Hematopoietic multipotent progenitor cell treated with erythropoietin and hydrocortisone succinate and interleukin-3 and kit ligand, for 17 days (in vitro differentiated cells): ENCODE measurements at places on chromosomes 6 and 20.

DNA sequence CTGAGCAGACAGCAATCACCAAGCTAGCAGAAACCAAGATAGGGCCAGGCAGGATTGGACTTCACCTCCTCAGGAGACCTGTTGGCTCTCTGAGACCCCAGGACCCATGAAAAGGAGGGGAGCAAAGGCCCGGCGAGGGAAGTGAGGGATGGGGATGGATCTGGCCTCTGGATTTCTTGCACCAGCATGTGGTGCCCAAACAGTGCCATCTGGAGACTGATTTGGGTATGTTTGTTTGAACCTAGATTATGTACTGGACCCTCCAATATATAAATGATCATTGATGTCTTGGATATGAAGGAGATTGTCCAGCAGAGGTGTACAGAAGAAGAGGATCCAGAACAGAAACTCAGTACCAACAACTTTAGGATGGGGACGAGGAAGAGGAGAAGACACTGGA lies 83.4 kb upstream of the LY86 start:
- no peak for DNase-seq

DNA sequence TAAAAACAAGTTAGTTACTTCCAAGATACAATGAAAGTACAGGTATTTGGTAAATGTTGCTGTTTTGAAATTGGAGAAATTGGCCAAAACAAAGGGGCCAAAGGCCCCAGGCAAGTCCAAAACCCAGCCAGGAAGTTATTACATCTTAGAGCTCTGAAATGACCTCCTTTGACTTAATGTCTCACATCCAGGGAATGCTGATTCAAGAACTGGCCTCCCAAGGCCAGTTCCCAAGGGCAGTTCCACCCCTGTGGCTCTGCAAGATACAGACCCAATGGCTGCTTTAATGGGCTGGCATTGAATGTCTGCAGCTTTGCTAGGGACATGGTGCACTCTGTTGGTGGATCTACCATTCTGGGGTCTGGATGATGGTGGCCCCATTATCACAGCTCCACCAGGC lies 217.3 kb upstream of the FKBP1C start:
- DNase-seq = no peak

DNA sequence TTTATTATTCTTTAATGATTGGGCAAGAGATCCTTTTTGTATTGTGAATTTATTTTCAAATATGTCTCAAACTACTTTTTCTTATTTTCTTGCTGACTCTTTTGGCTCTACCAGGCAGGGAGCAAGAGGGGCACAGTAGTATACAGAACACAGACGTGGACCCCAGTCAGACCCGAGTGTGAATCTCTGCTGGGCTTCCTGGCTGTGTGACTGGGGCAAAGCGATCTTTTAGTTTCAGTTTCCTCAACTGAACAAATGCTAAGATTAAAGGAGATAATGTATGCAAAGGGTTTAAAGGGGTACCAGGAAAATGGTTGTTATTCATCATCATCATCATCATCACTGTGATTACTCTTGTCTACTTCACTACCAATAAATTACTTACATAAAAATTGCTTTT lies 317.5 kb downstream of the HIVEP2 start:
- DNase-seq = no peak

GRCh38 chr6:136921381-136921935 lies 643 bp upstream of the SLC35D3 start:
- DNase-seq = no peak

DNA sequence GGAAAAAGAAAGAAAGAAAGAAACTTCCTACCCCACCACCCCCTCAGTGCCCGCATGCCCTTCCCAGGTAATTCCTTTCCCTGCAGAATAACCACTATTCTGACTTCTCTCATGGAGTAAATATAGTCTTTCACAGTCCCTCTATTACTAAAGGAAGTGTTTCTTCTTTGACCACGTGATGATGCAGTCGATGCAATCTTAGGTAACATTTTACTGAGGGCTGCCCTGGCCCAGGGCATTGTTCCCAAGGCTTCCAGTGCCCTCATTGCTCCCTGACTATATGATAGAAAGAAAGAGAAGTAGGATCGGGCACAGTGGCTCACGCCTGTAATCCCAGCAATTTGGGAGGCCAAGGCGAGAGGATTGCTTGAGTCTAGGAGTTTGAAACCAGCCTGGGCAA lies 29.1 kb downstream of the ARHGAP40 start:
- no peak for DNase-seq

DNA sequence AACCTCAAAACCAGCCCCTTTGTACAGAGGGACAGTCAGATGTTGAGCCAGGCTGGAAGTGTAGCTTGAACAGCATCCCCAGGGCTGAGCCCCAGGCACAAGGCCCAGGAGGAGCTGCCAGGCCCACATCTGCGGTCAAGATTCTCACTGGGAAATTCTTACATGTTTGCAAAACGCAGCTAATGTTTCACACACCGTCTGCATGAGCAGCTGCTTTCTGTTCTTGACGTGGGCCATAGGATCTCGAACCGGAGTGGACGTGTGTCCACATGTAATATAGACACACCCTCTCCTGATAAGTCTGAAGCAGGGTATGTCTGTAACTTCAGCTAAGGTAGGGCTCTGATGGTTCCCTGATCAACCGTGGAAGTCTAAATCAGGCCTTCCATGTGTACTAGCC lies 41.3 kb upstream of the TRAF3IP2 start:
- no peak for DNase-seq

GRCh38 chr6:121641158-121641557 lies 205.7 kb downstream of the GJA1 start:
- DNase-seq = no peak

GRCh38 chr6:108710030-108710429 lies 138.2 kb upstream of the ARMC2 start:
- no peak for DNase-seq

DNA sequence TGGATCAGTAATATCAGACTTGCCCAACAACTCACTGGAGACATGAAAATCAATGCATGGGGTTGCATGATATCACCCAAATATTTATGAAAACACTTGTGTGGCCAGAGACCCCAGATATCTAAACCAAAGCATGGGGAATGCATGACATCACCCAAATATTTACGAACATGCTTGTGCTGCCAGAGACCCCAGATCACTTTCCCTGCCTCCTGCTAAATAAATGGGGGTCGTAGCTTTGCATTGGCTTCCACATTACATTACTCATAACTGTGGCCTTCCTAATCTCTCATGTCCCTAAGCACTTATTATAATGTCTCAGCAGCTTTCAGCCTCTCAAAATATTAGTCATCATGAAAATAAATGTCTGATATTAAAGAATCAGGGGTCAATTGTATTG lies 838.0 kb upstream of the DEFB115 start:
- DNase-seq = no peak

DNA sequence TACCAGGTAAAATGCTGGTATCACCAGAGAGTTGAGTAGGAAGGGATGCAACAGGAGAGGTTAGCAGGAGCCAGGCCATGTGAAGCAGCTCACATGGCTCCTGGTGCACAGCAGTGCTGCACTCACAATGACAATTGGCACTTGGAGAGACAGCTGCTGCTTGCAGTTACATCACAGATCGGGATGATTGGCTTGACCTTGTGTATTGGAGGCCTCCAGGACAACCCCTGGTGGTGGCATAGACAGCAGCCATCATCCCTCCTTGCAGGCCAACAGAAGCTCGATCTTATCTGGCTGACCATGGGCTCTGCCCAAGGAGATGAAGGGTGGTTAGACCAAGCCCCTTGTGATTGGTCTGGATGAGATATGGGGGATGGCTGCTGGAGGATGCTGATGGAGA lies 73.0 kb downstream of the EYA2 start:
- no peak for DNase-seq

DNA sequence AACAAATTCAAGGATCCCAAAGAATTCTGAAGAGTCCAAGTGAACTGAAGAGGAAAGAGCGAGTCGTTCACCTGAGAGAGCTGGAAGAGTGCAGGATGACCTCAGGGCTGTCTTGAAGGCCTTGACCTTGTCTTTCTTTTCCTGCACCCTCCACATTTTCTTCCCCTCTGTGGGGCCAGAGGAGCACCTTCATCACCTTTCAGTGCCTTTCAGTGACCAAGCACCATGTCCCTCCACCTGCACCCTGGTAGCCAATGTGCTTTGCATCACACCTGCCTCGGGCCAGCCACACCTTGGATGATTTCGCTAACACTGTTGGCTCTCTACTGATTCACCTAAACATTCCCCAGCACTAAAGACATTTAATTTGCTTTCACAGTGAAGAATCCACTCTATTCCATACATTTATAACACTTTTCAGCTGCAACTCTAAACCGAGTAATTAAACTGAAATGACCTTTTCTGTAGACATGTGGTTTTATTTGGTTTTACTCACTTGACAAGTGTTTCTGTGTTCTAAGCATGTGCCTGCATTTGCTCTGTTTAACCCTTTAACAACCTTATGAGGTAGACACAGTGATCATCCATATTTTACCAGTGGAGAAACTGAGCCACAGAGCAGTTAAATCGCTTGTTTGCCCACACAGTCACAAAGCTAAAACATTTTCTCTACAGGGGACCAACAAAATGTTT lies 121.3 kb upstream of the CST7 start:
- DNase-seq = no peak

- no peak for DNase-seq
These were observed 34.4 kb downstream of the PCNA start for GRCh38 chr20:5085380-5085779.

- no peak for DNase-seq
These were observed 445.1 kb downstream of the DOK5 start for GRCh38 chr20:54920491-54920890.

GRCh38 chr20:19265646-19266374 lies 53.4 kb downstream of the SLC24A3 start:
- no peak for DNase-seq

DNA sequence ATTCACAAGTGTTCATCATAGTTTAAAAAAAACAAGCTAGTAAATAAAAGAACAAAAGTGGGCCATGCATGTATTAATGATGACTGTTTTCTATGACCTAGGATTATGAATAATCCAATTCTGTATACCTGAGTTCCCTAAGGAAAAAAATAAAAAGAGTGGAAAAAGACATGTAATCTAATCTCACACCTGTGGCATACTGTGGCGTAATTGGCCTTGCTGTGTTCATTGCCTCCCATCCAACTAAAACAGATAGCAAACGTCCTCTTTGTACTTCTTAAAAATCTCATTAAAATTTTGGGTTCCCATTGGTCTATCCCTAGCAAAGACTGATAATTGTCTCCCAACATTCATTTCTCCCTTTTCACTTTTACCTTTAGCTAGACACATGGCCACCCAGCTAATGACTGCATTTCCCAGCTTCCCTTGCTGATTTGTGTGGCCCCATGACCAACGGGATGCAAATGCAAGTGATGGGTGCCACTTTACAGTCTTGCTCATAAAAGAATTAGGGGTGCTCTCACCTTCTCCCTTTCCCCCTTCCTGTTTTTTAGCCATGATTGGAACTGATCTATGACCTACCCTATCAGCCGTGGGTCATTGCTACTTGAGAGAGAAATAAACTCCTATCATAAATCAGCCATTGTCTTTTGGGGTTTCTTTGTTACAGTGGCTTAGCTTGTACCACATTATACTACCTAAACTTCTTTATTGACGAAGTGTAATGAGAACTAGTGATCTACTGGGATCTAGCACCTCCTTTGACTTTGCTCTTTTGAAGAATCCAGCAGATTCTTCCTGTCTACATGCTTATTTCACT lies 32.0 kb upstream of the TBC1D22B start:
- DNase-seq = no peak

DNA sequence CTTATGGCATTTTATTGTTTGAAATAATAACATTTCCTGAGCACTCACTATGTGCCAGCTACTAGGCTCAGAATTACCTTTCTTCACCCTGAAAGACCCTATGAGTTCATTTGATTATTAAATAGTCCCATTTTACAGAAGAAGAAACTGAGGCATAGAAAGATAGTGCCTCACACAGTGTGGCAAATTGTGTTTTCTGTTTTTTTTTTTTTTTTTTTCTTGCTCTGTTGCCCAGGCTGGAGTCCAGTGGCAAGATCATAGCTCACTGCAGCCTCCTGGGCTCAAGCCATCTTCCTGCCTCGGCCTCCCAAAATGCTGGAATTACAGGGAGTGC lies 59.7 kb upstream of the PTPN1 start:
- DNase-seq = no peak

DNA sequence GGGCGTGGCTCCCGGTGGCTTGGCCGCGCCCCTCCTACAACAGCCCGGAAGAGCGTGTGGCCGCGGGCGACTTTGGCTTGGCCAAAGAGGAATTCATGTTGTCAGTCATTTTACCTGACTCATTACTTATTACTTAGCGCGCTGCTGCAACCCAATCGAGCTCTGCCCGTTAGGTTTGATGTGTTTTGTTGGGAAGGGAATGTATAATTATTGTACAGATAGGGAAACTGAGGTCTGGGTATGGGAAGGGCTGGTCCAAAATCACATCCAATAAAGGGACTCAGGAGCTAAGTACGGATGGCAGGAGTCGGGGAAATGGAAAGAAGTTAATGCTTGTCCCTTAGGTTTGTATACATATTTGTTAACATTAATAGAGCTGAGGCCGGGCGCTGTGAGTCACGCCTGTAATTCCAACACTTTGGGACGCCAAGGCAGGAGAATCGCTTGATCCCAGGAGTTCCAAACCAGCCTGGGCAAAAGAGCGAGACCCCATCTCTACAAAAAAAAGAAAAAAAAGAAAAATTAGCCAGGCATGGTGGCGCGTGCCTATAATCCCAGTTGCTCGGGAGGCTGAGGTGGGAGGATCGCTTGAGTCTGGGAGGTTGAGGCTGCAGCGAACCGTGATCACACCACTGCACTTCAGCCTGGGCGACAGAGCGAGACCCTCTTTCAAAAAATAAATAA lies 639 bp upstream of the ZNF335 start:
- DNase-seq = no peak

DNA sequence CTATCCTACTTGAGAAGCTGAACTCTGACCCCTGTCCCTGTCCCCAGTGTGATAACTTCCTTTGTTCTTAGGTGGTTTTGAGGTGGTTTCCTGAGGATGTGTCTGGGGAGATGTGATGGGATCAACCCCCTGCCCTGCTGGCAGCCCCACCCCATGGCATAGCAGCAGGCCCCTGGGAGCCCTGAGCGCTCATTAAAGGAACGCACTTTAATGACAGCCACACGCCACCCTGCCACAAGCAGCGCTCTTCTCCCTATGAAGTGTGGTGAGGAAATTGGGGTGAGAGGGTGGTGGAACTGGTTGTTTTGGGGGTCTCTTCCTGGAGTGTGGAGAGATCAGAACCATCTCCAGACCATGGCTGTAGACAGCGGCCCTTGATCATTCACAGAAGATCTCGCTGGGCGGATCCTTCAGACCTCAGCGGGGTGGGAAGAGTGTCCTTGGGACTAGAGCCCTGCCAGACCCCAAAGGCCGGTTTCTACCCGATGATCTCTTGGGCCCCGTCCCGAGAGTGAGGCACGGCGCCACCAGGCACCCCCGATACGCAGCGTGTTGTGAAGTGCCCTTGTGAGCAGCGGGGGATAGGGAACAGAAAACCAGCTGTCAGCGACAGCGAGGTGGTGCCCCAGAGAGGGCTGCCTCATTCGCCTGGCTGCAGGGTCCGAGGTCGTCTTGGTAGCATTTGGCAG lies 45.4 kb downstream of the SYNJ2 start:
- no peak for DNase-seq

GRCh38 chr6:2094642-2095041 lies 150.8 kb downstream of the GMDS start:
- DNase-seq = no peak
